ENCODE measurements at places on chromosomes 3 and 15.

DNA sequence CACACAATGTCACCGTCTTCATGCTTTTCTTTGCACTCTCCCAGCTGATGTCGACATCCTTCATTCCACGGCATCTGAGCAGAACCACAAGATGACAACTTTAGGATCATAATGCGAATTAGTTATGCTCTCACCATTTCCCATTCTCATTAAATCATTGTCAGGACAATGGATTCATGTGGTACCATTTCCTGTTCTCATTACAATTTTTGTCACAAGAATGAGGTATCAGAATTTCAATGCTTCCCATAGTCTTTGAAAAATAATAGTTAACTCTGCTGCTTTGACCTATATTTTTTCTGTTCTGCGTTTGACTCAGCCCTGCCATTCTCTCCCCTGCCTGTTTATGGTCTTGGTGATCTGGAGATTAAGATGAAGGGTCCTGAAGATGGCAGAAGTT, 175.7 kb upstream of the MDFIC2 start:
- DNase-seq = no peak

- no peak for DNase-seq
Measured at GRCh38 chr3:43606284-43606683, 15.5 kb downstream of the ANO10 start.

- no peak for DNase-seq
Measured at GRCh38 chr15:38053205-38053604, 118.8 kb downstream of the TMCO5A start.

DNA sequence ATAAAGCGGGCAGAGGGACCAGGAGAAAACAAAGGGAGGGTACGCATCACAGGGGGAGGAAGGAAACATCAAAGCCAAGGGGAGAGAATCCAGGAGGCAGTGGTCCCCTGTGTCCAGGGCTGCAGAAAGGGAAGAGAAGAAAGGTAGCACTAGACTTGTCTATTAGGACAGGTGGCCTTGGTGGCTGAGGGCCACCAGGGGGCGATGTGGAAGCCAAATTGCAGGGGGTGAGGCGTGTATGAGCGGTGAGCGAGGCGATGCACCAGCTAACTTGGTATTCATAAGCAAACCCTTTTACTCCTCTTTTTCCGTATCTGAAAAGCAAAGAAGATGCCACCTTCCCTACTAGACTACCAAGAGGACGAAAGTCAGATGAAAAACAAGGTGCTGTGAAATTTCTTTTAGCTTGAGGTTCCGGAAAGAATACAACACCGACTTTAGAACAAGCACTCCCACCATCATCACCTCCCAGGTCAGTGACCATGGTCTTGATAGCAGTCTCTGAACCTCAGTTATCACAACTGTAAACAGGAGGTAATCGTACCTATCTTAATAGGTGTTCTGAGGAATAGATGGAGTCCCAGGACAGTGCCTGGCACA, 654.4 kb upstream of the ADAMTS9 start:
- DNase-seq = peak; percentile 26

DNA sequence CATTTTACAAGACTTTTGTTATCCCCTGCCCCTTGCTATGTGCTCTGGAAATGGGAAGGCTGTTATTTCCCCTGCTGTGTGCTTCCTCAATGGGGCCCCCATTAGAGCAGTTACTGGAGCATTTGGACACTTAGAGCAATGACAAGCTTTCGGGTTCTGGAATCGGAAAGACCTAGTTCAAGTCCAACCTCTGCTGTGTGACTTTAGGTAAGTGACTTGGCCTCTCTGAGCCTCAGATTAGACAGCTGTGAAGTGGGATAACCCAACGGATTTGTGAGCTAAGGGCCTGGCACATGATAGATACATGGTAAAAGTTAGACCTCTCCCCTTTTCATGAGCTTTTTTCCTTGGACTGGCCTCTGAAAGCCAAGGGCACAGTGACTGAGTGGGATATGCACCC, 84.0 kb upstream of the SEC13 start:
- DNase-seq = no peak

DNA sequence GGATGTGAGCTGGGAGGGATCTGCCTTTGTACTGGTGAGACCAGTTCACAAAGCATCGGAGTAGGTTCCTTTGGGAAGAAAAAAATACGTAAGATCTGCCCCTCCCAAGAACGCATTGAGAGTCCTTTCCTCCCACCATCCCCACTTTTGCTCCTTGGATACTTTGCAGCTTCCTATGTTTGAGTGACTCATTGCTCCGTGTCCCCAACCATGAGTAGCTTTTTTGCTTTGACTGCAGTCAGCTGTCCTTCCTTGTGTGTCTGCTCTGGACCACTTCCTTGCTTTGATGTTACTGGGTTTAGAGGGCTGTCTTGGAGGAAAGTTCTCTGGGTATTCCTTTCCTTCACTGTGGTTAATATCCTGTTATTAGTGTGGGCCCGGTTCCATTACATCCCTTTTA, 43.2 kb upstream of the PTPN23 start:
- no peak for DNase-seq

DNA sequence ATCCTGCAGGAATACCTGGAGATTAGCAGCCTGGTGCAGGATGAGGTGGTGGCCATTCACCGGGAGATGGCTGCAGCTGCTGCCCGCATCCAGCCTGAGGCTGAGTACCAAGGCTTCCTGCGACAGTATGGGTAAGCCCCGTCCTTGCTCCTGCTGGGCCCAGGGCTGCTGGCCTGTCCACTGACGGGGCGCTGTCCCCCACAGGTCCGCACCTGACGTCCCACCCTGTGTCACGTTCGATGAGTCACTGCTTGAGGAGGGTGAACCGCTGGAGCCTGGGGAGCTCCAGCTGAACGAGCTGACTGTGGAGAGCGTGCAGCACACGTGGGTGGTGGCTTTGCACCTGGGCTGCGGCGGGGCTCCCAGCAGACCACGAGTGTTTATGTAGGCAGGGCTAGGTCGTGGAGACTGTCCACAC, 5.0 kb downstream of the FES start:
- DNase-seq = no peak

- DNase-seq = peak; percentile 83
Measured at GRCh38 chr3:10366651-10367101, 45.8 kb upstream of the SEC13 start.

Data from HTR-8/SVneo (cell line).